Stimulated activated CD4-positive, alpha-beta T cell treated with anti-CD3 and anti-CD28 coated beads, Interleukin-12 subunit alpha, Interleukin-12 subunit beta, amount 100 ng/mL, for 4 hours (primary cell): ENCODE measurements at places on chromosomes 5 and 9.

DNA sequence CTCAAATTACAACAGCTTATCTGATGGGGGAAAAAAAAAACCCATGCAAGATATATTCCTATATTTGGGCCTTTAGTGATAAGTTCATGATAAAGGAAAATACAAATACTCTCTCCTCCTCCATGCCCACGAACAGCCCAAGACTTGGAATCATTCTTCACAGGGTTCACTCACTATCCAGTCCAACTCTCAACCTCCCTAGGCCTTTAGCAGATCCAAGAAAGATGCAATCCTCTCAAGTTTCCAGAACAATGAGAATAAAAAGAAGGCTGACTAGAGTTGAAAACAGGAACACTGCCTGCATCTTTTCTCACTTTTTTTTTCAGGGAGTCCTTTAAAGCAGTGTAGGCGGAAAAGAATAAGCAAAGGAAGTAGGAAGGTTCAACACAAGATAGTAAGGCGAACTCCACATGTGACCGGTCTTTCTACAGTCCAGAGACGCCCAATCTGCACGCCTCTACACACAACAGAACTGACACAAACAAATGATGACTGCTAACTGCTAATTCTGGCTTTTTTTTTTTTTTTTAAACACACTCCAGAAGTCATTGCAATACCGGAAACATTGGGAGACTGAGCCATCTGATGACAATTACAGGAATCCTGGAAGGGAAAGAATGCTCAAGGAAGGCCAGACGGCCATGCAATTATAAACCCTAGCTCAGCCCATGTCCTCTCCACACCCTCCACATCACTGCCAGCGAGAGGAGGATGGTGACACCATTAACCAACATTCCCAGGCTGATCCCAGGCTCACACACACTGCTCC is 75.4 kb downstream of the BNC2 start:
- no peak for DNase-seq

DNA sequence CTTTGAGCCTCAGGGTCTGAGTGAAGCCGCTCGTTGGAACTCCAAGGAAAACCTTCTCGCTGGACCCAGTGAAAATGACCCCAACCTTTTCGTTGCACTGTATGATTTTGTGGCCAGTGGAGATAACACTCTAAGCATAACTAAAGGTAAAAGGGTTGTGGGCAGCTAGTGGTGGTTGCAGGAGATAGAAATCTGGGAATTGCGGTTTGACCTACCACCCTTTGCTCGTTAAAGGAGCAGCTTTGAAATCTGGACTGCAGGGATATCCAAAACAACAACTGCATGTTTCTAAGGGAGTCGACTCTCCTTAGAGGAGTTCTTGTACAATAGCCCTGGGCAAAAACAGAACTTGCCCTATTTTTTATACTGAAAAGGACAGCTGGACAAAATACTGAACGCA is 19.0 kb downstream of the ABL1 start:
- DNase-seq, result no peak

GRCh38 chr5:180168758-180169157 is 40.3 kb downstream of the RASGEF1C start:
- no peak for DNase-seq

DNA sequence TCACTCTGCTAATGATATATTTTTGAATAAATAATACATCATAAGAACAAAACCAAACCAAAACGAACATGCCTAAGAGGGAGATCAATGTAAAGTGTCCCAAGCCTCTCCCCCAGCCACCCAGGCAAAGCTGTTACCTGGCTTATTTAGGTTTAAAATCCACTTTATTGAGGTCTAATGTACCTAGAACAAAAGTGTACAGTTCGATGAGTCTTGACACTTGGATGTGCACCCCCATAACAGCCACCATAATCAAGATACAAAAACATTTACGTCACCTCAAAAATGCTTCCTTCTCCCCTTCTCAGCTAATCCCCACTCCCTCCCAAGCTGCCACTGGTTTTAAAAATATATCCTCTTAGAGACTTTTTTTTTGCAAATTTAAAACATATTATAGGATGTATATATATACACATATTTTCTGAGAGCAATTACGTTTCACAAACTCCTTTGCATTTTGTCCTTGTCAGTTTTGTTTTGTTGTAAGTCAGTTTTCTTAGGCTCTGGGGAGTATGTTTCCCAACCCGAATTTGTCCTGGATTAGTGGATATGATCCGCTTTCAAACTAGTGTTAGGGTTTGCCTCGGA is 8.3 kb upstream of the NKX2-5 start:
- DNase-seq, result no peak

DNA sequence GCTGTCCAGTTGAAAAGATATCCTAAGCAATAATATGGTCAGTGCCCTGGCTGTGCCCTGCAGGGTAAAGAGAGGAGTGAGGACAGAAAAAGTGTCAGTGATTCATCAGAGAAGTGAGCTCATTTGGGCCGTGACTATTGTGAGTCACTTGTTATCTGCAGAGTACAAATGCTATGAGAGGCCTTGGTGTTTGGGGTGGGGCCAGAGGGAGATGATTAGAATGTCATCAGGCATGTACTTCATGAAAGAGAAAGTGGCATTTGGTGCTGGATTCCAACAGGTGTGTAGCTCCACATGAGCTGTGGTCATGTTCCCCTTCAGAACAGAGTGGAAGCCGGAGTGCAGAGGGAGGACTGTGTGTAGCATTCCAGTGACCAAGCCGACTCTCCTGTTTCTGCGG is 174.1 kb downstream of the KDM4C start:
- peak; percentile 8 for DNase-seq

GRCh38 chr9:125986966-125987365 is 239.8 kb downstream of the PBX3 start:
- no peak for DNase-seq

DNA sequence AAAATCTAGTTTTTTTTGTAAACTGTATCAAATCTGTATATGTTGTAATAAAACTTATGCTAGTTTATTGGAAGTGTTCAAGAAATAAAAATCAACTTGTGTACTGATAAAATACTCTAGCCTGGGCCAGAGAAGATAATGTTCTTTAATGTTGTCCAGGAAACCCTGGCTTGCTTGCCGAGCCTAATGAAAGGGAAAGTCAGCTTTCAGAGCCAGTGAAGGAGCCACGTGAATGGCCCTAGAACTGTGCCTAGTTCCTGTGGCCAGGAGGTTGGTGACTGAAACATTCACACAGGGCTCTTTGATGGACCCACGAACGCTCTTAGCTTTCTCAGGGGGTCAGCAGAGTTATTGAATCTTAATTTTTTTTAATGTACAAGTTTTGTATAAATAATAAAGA is 24.3 kb downstream of the HMGCR start:
- no peak for DNase-seq

DNA sequence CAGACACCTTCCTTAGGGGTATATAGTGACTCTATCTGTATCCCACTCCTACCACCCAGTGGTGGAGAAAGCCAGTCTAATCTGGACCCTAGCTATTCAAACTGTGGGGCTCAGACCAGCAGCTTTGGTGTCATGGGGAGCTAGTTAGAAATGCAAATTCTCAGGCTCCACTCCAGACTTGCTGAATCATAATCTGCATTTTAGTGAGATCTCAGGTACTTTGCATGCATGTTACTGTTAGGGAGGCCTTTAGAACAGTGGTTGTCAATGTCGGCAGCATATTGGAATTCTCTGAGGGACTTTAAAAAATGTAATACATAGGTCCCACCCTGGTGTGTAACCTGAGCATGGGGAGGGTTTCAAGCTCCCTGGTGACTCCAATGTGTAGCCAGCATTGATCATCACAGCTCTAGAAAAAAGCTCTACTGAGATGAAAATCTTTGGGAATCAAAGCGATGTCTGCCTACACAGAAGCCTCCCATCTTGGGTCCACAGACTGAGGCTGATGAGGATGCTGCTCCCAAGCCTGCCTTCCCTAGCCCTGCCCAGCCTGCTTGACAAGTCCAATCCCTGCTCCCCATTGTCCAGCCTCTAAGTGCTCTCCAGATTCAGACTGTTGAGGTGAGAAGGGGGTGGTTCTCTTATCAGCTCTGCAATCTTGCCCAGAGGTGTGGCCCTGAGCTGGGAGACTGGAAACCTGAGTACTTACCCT is 11.9 kb upstream of the GM2A start:
- DNase-seq, result no peak

DNA sequence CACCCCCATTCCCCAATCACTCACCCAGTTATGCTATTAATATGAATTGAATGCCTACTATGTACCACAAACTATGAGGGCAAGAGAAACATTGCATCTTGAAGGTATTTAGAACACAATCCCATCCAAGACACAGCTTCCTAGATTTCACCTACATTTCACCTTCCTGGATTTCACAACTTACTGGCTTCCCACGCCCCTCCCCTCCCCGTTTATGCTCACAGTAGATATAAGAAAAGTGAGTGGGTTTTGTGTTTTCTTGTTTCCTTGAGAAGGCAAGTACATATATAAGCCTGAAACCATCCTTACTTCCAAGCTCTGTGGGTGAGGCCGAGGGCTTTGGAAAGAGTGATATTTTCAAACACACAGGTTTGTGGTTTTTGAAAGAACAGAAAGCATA is 465.0 kb downstream of the BNC2 start:
- DNase-seq, result no peak

DNA sequence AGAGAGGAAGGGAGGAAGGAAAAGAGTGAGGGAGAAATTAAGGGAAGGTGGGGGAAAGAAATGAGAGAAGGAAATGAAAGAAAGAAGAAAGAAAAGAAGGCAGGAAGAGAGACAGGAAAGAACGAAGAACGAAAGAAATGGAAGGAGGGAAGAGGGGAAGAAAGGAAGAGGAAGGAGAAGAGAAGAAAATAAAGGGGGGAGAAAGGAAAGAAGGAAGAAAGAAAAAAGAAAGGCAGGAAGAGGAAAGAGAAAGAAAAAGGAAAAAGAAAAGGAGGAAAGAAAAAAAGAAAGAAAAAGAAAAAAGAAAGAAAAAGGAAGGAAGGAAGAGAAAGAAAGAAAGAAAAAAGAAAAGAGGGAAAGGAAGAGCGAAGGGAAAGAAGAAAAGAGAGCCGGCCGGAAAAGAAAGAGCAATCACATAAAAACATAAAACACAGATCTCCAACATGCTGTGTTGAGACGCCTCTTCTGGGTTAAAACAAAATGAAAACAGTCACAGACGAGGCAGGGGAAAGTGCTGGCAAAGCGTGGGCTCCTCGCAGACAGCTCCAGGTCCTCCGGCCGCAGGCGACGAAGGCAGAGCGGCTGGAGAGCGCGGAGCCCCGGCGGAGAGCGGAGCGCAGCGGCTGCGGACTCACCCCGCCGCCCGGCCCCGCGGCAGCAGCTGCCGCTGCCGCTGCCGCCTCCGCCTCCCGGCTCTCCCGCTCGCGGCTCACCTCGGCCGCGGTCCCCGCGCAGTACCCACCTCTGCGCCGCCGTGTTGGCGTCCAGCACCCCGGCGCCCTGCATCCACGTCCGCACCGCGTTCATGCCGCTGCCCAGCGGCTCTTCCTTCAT is 896 bp downstream of the EBF1 start:
- DNase-seq, result no peak

DNA sequence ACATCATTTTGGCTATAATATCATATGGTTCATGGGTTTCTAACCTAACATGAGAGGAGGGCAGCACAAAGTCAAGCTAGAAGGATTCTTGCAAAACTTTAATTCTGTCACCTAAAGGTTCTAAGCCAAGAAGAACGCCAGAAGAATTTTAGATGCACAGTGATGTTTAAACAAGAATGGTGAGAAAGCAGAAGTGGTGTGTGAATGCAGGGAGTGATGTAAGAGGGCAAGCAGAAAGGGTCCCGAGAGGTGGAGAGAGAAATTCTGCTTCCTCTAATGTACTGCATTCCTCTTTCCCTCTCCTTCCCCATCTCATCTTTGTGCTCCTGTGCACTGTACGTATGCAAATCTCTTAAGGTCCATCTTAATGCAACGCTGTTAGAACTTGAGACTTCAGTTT is 2.1 kb upstream of the TRMO start:
- DNase-seq, result no peak

DNA sequence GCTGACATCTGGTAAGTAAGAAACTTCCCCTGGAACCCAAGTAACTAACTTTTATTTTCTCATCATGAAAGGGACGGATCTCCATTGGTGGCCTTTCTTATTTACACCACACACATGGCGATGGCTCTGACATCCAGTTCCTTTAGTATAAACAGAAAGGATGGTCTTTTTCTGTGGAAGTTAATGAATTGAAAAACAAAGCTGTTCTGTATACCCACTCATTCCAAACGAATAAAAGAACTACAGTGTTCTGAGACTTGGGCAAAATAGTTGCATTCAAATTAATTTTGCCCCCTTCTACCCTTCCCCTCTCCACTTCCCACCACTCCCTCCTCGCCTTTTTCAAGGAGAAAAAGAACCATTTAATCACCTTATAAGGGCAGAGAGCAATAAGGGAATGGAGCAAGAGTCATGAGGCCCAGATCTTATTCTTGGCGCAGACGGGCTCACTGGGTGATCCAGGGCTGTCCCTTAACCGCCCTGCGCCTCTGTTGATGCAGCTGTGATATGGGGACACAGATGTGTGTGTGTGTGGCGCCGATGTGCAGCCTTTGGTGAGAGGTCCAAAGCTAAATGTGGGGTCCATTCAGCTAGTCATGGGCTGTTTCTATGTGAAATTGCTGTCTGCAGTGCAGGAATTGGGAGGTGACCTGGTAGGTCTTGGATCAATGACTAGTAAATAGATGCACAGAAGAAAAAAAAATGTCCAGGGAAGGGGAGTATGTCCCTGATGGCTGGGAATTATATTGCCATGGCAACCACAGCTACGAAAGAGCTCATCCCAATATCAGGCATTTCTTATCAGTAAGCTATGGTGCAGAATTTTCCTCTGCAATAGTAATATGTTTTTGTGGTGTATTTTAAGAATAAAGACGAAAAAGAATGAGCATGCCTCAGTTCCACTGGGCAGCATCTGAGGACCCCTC is 141.5 kb upstream of the ERCC6L2 start:
- no peak for DNase-seq

GRCh38 chr9:79155308-79155707 is 416.5 kb upstream of the TLE4 start:
- no peak for DNase-seq

DNA sequence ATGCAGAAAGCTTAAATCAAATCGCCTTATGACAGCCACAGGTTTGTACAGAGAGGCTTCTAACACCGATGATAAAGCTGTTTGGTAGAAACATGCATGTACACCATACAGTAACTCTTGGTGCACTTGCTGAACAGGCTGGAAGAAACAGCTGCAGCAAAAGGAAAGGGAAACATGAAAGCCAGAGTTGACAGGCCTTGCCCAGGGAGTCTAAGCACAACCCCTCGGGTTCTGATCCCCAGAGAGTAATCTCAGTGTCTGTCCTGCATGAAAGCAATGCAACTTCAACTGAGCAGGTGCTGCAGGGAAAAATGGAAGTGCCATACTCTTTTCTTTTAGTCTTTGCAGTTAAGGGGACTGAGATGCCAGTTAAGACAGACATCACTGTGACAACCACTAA is 419.9 kb downstream of the BNC2 start:
- DNase-seq, result no peak
